ENCODE measurements at places on chromosomes 1 and 21.

DNA sequence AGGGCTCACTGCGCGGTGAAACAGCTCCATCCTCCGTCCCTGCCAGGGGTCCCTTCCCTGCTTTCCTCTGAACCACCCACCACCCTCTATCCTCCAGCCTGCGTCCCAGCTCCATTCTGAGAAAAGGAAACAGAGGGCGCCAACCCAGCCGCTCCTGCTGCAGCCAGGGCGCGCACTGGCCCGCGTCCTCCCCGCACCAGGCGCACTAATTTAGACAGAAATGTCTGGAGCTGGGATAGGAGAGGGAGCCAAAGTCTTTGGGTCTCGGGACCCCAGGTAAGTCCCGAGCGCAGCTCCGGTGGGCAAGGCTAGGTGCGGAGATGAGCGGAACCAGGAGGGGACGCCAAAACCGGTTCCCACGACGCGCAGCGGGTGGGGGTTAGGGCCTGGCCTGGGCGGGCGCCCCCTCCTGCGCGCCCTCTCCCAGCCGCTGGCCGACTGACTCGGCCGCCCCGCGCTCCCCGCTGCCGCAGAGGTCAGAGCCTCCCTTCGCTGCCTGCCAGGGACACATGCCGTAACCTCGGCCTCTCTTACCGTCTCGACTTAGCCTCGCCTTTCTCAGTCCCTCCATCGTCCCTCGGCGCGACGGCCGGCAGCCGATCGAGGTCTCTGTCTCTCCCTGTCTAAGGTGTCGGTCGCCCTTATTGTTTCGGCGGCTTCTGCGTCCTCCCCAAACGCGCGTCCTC, 2.0 kb downstream of the CAMK2N1 start:
- DNase-seq, result no peak

DNA sequence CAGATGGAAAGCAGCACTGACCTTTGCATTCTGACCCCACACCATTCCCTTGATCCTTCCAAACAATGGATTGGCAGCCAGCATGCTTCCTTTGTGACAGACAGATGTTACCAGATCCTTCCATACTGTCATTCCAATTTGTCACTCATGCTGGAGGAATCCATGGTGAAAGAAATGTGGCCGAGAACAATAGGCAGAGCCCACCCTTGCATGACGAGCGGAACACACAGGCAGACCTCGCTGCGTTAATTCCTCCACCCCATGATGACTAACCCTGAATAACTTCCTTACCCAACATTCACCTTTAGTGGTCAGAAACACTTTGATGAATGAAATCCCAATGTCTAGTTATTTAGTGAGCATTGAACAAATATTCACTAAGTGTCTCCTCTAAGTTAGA, 45.1 kb downstream of the PDPN start:
- DNase-seq, result no peak

DNA sequence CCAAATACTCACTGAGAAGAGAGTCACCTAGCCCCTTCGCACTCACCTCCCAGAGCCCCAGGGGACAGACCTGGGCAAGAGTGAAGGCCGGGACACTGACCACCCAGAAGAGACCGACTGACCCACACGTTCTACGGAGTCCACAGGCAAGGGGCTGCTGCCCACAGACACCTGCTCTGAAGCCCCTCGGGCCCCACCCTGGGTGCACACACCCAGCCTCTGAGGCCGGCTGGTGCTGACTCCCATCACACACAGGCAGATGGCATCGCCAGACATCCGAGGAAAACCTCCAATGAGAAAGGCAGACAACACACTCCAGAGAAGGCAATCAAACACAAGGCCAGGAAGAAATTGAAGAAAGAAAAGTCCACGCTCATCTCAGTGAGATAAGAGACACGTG, 22.1 kb downstream of the WDR4 start:
- DNase-seq, result no peak

- DNase-seq, result no peak
Observed at GRCh38 chr1:34286511-34286910, 109.8 kb downstream of the C1orf94 start.

GRCh38 chr1:244010191-244010590, 40.9 kb upstream of the ZBTB18 start:
- no peak for DNase-seq

DNA sequence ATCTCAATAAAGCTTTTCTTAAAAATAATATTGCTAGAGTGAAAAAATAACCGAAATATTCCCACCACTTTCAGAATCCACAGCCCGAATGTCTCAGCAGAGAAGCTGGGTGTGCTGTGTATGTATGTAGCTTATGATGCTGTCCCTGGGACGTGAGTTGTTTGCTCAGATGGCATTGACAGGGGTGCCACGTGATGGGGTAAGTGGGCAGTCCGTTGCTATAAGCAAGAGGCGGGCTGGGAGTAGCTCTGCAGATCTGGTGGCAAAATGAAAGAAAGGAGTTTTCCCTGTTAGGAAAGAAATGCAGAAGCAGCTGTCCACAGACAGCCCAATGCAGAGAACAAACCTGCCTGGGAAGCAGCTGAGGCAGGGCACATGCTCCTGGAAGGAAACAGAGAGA, 3.8 kb upstream of the FAM20B start:
- DNase-seq, result no peak
